Neuronal stem cell (in vitro differentiated cells): ENCODE measurements at places on chromosomes 13 and 19.

DNA sequence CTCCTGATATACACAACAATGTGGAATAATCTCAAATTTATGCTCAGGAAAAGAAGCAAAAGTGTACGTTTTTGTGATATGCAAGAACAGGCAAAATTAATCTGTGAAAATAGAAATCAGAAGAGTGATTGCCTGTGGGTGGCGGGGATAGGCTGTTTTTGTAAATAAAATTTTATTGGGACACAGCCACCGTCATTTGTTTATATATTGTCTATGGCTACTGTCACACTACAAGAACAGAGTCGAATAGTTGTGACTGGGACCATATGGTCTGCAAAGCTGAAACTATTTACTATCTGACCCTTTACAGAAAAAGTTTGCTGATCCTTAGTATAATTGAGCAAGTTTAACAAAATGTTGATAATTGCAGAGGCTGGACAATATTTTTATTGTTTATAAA is 269.5 kb upstream of the HTR2A start:
- no peak for DNase-seq

- no peak for DNase-seq
Measured at GRCh38 chr19:4557971-4558941, 1.2 kb downstream of the SEMA6B start.

GRCh38 chr19:42092350-42092749 is 16.4 kb downstream of the ZNF574 start:
- DNase-seq = no peak

- no peak for DNase-seq
Measured at GRCh38 chr13:53054569-53054968, 26.0 kb downstream of the OLFM4 start.

DNA sequence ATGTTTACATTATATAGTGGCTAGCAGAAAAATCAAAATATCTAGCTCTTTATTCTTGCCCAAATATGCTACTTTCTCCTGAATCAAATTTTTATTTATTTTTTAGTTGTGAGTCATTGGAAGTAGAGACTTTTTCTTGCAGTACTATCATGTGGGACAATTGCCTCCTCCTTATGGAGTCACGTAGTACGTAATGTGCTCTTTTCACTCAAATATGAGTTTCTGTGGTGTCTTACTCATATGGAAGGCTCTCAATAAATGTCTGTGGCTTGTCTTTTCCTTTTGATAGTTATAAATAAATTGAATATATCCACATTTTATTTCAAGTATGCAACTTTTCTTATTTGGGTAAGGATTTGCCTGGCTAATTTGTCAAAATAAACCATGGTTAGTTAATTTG is 1411.0 kb upstream of the SLC10A2 start:
- no peak for DNase-seq

GRCh38 chr19:29785955-29786589 is 25.7 kb upstream of the CCNE1 start:
- DNase-seq = no peak

GRCh38 chr13:100789968-100790367 is 115.4 kb upstream of the TMTC4 start:
- DNase-seq = no peak

DNA sequence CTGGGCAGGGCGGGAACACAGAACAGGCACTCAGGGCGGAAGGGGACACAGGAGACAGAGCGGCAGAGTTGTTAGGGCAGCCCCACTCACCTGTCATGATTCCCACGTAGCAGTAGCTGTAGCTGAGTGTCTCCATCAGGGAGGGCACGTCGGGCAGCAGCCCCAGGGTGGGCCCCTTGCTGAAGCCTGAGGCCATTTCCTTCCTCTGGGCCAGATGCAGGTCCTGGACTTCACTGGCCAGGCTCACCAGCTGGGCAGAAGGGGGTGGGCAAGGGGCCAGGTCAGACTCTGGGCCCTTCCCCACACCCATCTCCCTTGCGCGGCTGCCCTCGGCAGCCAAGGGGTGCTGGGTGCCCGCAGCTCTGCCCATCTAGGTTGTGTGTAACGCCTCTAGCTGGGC is 5.9 kb downstream of the MBOAT7 start:
- DNase-seq = no peak

DNA sequence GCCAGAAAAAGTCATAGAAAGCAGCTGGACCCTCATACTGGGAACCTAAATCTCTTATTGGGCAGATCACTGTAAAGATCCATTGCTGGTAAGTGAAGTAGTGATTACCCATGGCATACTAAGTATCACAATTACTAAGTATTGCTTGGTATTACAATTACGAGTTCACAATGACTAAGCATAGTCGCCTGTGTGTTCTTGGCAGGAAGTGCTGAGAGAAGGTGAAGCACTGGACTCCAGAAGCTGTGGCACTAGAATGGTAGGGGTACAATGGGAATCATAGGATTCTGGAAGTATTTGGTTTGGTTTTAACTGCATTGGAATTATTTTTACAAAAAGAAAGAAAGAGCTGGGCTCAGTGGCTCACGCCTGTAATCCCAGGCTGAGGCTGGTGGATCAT is 20.3 kb downstream of the LGALS16 start:
- no peak for DNase-seq

DNA sequence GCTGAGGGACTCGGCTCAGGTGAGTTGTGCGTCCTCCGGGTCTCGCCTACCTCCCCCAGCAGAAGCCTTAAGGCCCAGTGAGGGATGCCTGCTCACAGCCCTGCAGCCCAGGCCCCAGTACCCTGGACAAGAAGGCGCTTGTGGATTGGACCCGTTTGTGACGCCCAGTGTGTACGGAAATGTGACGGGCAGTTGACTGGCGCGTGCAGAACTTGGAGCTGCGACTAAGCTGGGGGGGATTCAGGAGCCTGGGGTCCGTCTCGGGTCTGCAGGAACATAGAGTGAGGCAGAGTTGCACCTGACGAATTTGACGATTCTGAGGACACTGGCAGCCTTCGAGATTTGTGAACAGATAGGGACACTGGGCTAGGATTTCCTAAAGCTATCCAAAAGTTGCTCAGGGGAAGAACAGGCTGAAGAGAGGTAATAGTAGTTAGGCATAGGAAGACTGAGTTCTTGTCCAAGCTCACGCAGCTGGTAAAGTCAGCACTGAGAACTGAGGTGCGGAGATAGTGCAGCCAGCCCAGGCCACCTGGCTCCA is 519 bp downstream of the ZNF551 start:
- DNase-seq = no peak

DNA sequence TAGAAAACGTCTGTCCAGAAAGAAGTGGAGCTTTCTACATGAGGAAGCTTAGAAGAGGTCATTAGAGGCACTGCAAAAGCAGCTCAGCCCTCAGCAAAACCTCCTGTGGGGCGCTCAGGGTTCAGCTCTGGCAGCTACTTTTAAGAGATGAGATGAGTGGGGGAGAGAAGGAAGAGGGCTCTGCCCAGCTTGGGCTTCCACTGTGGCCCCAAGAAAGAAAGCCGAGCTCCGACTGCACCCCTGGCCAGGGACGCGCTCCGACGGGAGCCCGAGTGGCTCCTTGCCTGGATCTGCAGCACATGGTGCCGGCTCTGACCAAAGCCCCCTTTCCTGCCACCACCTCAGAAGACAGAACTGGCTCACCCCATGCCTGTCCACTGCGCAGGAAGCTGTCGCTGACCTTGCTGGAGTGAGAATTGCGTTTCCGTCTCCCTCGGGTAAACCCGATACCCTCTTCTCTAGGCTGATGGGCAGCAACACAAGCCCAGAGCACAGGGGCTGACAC is 36.4 kb downstream of the NAXD start:
- DNase-seq = no peak

DNA sequence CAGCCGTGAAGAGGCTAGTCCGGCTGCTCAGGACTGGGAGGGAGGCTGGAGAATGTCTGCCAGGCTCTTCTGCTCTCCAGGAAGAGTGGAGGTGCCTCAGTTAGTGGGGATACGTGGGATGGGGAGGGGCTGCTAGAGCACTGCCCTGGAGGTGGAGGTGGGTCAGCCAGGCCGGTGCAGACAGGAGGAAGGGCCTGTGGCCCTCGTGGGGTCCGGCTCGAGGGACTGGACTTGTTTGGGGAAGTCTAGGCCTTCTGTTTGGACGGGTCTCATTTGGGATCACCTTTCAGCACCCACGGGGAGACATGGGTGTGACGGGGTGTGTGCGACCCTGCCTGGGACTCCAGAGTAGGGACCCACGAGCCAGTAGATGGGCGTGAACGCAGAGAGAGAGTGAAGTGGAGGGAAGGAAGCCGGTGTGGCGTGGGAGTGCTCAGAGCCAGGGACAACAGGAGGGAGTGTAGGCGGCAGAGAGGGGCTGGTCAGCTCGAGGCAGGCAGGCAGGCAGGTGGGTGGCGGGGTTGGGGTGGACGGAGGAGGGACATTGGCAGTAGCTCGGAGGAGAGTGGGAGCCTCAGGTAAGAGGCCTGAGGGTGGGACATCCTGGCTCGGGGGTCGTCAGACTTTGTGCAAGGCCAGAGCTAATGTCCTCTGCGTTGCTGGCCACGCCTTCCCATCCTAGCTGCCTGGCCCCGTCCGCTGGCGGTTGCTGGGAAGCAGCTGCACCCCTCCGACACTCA is 11.5 kb downstream of the EPN1 start:
- no peak for DNase-seq

GRCh38 chr19:45523642-45524256 is 16.5 kb downstream of the VASP start:
- peak; percentile 87 for DNase-seq

GRCh38 chr13:38636761-38637160 is 50.1 kb upstream of the FREM2 start:
- DNase-seq = no peak

DNA sequence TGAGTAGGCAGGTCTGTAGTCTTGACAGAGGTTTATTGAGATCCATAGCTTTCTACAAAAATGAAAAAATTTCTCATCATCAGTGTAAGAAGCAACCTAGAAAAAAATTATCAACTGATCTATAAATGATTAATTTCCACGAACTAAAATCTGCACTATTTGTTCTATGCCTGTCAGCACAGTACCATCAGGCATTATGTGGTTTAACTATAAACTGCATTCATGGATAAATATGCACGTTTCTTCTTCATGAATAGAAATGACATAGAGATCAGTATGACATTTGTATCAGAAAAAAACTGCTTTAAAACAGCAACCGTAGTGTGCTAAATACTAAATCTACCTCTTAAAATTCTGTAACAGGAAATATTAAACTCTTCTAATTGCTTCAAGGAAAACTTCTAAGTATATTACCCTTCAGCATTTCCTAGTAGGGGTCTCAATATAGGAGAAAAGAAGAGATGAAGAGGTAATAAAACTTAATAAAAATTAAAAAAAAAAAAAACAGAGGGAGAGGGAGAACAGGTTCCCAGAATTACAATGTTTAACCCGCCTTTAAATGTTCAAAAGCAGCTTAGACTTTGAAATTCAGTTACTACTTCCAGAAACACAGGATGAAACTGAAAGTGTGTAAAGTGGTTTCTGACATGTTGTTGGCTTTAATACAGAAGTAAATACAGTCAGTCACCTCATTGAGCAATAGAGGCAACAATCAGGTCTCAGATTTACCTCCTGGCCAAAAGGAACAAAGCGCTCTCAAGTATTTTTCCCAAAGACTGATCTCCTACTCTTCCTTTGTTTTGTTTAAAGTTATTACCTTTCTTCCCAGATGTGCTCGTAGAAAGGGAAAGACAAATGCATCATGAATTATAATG is 144.4 kb downstream of the DIAPH3 start:
- no peak for DNase-seq

DNA sequence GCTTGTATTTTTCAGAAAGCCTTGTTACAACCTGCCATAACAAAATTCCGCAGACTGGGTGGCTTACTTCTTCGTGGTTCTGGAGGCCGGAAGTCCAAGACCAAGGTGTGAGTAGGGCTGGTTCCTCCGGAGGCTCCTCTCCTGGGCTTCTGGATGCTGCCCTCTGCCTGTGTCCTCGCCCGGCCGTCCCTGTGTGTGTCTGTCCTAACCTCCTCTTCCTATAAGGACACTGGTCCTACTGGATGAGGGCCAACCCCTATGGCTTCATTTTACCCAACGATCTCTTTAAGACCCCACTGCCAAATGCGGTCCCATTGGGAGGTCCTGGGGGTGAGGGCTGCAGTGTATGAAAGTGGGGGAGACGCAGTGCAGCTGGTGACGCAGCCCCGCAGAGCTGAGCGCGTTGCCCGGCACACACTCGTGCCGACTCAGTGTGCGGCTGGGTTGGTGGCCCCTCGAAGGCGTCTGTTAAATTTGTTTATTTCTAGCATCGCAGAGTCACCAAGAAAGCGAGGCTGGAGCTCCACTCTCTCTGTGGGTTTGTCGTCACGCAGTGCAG is 116.7 kb downstream of the SOX1 start:
- DNase-seq = no peak

DNA sequence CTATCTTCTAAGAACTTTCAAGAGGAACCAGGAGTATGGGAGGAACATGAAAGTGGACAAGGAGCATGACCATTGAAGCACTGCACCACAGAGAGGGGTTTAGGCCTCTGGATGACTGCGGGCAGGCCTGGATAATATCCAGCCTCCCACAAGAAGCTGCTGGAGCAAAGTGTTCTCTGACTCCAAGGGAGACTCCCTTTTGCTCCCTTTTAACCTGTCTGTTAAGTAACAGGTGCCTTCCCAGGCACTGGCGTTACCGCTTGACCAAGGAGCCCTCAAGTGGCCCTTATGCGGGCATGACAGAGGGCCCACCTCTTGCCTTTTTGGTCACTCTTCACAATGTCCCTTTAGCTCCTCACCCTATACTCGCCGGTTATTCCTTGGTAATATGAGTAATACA is 666.2 kb downstream of the SLITRK6 start:
- no peak for DNase-seq

GRCh38 chr13:40064154-40065097 is 409.0 kb downstream of the COG6 start:
- DNase-seq = no peak

GRCh38 chr13:41960211-41960636 is 685 bp downstream of the VWA8 start:
- no peak for DNase-seq

GRCh38 chr13:97496511-97496910 is 62.5 kb downstream of the RAP2A start:
- no peak for DNase-seq

- no peak for DNase-seq
Measured at GRCh38 chr13:23858546-23858945, 30.7 kb downstream of the MIPEP start.

DNA sequence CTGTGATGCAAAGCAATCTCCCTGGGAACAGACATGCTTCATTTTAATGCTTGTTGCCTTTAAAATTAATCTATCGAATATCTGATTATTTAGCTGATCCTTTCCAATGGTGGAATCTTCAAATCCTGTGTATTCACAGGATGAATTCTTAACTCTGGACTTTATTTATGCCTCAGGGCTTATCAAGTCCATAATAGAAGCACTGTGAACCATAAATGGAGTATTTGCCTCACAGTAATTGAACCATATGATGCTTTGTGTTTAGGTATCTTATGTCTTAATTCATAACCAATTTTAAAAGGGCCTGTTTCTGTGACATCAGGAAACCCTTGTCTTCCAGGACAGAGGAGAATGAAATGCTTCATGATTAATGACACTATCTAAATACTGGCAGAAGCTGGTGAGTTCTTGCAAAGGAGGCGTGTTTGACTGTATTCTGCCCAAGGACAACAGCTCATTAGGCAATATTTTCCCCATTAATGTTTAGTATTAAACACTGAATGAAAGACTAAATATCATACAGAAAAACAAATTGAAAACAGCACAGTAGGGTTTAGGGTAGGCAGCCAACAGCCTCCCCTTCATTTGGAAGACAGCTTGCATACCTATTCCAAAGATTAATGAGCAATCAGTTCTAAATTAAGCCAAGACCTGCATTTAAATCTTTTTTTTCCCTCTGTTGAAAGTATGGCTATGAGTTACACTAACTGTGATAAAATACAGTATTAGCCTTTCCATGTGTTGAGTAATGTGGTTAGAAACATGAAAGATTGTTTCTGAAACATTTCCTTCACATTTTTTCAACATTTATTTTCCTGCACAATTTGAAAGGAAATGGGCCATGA is 709.4 kb downstream of the PCDH9 start:
- DNase-seq = no peak

- DNase-seq = no peak
Measured at GRCh38 chr13:114069376-114070097, 62.9 kb downstream of the RASA3 start.
